ENCODE measurements at places on chromosomes 7 and 10.

DNA sequence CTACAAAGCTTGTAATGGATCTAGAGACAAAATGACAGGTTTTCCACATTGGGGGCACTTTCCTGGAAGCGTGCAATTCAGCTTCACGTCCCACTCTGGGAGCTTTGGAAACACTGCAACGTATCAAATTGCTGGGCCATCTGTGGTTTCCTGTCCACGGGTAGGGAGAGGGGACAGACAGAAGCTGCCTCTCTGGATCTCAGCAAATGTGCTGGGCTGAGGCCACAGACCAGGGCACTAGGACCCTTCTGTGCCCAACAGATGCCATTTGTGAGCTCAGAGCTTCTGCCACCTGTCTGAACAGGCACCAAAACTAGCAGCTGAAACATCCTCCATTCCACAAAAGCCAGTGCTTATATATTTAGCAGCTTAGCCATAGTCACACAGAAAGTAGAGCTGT lies 40.9 kb upstream of the FRMD4A start:
- no peak for DNase-seq

DNA sequence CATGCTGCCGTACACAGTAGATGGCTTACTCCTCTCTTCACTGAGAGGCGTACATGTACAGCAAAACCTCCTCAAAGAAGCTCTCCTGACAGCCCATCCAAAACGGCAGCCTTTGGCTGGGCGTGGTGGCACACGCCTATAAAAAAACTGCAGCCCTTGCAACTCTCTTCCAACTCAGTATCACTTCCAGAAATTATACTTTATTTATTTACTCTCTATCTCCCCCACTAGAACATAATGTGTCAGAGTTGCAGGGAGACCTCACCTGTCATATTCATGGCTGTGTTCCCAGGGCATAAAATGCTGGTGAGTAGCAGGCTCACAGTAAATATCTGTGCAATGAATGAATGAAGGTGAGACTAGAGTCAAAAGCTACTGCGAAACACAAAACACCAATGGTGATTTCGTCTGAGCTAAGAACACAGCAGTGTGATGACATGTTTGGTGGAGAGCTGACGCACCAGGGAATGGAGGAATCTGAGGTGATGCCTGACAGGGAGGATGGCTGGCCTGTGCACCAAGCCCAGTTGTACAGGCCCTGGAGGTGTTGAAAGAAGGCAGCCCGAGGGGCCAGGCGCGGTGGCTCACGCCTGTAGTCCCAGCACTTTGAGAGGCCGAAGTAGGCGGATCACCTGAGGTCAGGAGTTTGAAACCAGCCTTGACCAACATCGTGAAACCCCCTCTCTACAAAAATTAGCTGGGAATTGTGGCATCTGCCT lies 55.3 kb downstream of the COBL start:
- no peak for DNase-seq

DNA sequence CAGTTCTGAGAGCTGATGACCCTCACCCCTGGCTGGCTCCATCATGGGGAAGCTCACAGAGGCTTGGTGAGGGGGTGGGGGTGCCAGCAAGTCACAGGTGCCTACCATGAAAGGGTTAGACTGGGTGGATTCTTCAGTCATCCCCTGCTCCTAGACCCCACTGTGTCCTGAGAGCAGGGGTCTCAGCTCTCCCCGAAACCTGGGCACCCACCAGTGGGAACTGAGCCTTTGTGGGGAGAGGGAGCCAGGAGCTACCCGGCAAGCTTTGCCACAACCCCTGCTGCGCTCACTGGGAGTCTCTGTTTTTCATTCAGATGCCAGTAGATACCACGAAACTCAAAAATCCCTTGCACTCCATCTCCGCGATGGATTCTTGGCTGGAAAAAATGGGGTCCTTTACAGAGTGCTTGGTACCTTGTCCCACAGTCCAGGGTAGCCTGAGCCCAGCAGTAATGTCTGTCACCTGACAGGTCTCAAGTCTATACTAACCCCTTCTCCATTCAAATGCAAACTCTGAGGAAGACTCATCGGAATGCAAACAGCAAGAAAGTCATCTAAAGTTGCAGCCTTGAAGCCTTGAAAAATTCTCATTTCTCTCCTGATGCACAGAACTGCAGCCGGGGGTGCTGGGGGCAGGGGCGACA lies 48.9 kb upstream of the ENO4 start:
- DNase-seq = no peak

DNA sequence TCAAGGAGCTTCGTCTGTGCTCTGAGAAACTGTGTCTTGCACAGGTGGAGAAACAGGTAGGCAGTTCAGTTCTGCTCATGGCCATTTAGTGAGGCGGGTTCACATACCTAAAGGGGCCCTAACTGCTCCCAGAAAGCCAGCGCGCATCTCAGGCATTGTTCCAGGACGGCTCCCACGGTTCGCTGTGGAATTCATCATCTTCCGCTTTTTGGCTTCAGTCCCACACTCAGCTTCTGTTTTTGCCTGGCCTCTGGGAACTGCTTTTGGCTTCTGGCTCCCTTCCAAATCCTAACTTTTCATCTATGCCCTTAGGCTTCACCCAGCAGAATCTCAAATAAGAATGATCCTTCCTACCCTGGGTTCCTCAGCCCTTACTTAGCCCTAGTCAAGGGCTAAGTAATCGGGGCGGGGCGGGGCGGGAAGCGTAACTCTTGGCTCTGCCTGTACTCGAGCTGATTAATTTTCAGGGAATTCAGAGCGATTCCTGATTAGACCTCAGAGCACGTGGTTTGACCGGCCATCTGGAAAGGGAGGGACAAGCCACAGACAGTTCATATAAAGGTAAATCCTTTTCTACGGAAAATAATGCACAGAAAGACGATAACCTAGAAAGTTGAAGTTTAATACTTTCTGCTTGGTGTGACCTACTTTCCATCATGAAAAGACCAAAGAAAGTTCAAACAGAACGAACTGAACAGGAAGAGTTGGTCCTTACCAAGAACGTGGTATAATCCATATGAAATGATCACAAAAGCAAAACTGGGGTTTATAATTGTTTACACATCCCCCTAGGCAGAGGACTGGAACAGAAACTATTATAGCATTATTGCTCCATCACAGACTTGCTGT lies 105.7 kb downstream of the ST8SIA6 start:
- no peak for DNase-seq

DNA sequence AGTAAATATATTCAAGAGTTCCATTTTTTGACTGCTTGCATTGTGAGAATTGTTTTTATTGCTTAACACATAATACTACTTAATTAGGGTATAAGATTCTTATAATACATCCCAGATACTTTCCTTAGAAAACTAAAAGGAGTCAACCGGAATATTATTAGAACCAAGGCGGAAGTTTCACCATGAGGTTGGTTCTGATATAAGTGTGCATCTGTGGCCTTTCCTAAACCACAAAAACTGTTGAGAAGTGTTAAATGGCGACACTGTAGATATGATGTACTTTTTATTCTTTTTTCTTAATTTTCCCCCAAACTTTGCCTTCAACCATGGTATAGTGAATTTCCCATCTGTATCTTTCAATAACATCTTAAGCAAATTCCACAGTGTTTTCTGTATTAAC lies 32.3 kb upstream of the INHBA start:
- no peak for DNase-seq

DNA sequence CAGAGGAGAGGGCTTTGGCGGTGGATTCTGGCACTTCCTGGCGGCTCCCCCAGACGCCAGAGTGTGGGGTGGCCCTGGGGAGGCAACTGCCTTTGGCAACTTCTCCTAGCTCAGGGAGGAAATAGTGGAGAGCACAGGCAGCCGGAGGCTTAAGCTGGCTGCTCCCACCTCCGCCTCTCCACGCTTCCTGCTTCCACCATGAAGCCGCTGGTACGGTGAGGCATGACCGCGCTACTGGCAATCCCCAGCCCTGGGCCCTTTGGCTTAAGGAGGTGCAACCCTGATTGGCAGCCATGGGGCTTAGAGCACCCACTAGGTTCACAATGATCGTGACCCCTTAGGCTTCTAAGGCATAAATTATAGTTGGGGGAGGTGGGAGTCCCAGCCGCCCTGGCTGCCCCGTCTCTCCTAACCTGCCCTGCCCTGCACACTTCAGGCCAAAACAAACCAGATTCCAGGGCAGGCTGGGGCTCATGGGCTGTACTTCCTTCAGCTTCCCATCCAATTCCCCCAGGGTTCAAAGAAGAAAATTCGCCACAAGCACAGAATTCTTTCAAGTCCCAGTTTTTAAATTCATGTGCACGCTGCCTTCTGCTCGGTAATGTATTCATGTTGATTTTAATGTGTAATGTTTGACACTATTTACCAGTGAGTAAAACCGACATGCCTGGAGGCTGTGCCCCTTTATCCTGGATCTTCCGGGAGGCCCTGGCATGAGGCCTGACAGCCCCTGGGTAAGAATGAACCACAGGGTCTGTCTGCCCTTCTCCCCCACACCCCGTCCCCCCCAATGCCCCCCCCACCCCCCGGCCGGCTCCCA lies 90.7 kb upstream of the LRRC4 start:
- no peak for DNase-seq

GRCh38 chr10:113060201-113061053 lies 110.4 kb downstream of the TCF7L2 start:
- no peak for DNase-seq

- DNase-seq = no peak
Measured at GRCh38 chr7:47957156-47957555, 8.9 kb upstream of the PKD1L1 start.

- no peak for DNase-seq
Measured at GRCh38 chr7:157700231-157701005, 363.6 kb downstream of the DNAJB6 start.

DNA sequence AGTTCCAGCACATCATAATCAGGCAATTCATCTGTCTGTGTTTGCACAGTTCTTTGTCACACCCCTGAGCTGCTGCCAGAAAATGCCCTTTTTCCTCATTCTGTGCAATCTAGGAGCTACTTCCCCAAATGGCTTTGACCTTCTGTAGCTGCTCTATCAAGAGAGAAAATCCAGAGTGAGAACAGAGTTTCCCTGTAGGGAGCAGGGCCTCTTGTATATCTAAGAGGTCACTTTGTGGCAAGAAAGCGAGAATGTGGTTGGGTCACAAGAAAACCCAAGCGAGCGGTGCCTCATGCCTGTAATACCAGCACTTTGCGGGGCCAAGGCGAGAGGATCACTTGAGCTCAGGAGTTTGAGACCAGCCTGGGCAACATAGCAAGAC lies 24.3 kb downstream of the SLC29A3 start:
- DNase-seq = no peak

DNA sequence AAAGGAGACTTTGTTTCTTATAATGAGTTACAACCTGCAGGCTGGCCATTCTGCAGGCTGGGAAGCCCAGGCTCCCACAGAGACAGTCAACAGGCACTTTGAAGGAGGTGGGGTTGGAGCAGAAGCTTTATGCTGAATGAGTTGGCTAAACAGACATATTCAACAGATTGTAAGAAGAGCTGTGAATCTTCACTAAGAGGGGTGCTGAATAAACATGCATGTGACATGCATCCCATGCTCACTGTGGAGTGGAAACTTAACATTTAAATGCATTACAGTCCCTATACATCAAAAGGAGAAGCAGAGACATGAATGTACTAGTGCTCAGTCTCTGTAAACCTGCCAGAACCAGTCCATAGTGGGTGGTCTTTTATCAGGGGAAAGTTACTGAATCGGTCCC lies 1.4 kb upstream of the CFAP69 start:
- no peak for DNase-seq

DNA sequence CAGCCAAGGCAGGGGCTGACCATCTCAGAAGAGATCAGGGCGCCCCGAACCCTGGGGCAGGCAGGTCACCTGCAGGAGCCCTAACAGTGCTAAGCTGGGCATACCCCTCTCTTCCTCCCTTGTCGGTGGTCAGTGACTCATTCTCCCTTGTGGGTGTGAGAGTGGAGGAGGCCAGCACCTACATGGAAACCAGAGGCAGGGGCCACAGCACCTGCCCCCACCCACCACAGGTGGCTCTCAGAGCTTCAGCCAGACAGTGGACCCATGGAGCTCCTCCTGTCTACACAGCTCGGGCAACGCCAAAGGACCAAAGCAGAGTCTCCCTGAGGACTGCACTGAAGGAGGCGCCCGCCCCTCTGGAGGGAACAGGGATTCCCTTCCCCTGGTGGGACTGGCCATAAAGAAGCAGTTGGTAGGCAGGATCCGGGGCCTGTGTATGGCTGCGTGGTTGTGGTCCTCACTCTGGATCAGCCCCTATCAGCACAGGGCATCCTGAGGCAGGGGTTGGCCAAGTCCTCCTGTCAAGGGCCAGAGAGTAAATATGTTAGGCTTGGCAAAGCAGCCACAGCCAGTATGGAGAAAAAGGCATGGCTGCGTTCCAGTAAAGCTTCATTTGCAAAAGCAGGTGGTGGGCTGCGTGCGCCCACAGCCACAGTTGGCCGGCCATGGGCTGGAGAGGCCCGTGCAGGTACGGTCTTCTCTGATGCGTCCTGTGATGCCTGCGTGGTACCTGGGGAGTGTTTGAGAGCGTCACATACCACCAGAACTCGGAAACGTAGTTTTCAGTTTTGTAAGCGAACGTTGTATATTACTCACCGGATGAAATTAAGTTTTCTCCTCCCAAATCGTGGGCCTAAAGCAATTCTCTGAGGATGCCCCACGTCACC lies 198.2 kb downstream of the EBF3 start:
- DNase-seq = no peak

DNA sequence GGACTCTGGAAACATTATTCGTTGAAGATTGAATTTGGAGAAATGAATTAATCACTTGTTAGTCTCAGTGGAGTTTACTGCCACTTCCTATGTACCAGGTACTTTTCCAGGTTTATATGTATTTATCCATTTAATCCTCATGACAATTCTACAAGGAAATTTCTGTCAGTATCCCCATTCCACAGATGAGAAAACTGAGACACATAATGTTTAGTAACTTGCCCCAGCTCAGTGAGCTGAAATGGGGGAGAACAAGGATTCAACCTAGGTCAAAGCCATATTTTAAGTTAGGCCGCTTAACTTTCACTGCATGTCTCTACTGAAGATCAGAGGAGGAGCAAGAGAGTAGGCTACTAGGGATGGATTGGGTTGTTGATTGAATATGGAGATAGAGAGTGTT lies 4.6 kb upstream of the SCIN start:
- DNase-seq = no peak

- no peak for DNase-seq
Measured at GRCh38 chr10:86545101-86545500, 23.5 kb upstream of the WAPL start.
